ENCODE measurements at places on chromosomes 5 and 9. TPM values are rescaled to one million over a fixed set of nuclear protein-coding genes. Genes with fewer than 3 reads are reported as not detected.

GRCh38 chr9:37293664-37294524, 128.6 kb upstream of the GRHPR start:
- H3K36me3 ChIP-seq = no peaks in the 10 kb centered on the region
- peaks cover 21% of the 10 kb centered on the region for H3K4me1 ChIP-seq
- no peaks in the 10 kb centered on the region for H3K27me3 ChIP-seq
- H3K27ac ChIP-seq = no peak overlapping the region

GRCh38 chr5:158755986-158756385, 343.7 kb downstream of the EBF1 start:
- peak overlapping the region; percentile 95 for H3K27ac ChIP-seq
- no peaks in the 10 kb centered on the region for H3K36me3 ChIP-seq
- H3K4me1 ChIP-seq = peaks cover 71% of the 10 kb centered on the region
- no peaks in the 10 kb centered on the region for H3K27me3 ChIP-seq
- no peak overlapping the region for H3K4me3 ChIP-seq

- H3K27ac ChIP-seq = peak overlapping the region; percentile 31
- no peaks in the 10 kb centered on the region for H3K36me3 ChIP-seq
- peaks cover 5% of the 10 kb centered on the region for H3K4me1 ChIP-seq
- peak; percentile 34 for DNase-seq
- no peak overlapping the region for H3K4me3 ChIP-seq
Measured at GRCh38 chr5:35626108-35626507, 8.4 kb downstream of the SPEF2 start.

GRCh38 chr5:56822981-56823380, 7.6 kb downstream of the MAP3K1 start:
- no peak overlapping the region for H3K27ac ChIP-seq
- H3K4me3 ChIP-seq = no peak overlapping the region
- DNase-seq = no peak
- peaks cover 9% of the 10 kb centered on the region for H3K4me1 ChIP-seq
- H3K27me3 ChIP-seq = no peaks in the 10 kb centered on the region

- no peak overlapping the region for H3K4me3 ChIP-seq
- DNase-seq = no peak
- peaks cover 5% of the 10 kb centered on the region for H3K36me3 ChIP-seq
- H3K27ac ChIP-seq = no peak overlapping the region
Measured at GRCh38 chr9:128940946-128941755, 6.3 kb downstream of the DOLK start.

- no peak for DNase-seq
- no peak overlapping the region for H3K4me3 ChIP-seq
- no peaks in the 10 kb centered on the region for H3K36me3 ChIP-seq
- no peak overlapping the region for H3K27ac ChIP-seq
Measured at GRCh38 chr5:69528035-69528434, 32.0 kb upstream of the GTF2H2C start.

DNA sequence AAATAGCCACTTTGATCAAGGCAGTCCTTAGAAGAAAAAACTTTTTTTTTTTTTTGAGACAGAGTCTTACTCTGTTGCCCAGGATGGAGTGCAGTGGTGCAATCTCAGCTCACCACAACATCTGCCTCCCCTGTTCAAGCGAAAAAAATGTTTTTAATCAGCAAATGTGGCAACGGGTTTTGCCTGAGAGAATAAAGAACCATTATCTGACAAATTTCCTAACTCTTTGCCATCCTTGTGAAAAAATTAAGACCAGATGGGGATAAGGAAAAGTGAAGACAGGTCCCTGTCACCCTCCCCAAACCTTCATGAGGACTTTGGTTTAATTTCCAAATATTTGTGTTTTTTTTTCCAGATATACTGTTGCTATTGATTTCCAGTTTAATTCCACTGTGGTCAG, 107.3 kb upstream of the SPOCK1 start:
- no peak for DNase-seq
- no peak overlapping the region for H3K4me3 ChIP-seq
- peaks cover under 1% of the 10 kb centered on the region for H3K27me3 ChIP-seq
- no peak overlapping the region for H3K27ac ChIP-seq

The RNF208 gene
- 0.29 TPM for total RNA-seq

The MYMK gene
- total RNA-seq = not detected

Data from osteoblast (primary cell).